ENCODE measurements at places on chromosomes 6 and 20. TPM values are rescaled to one million over a fixed set of nuclear protein-coding genes. Genes with fewer than 3 reads are reported as not detected.

DNA sequence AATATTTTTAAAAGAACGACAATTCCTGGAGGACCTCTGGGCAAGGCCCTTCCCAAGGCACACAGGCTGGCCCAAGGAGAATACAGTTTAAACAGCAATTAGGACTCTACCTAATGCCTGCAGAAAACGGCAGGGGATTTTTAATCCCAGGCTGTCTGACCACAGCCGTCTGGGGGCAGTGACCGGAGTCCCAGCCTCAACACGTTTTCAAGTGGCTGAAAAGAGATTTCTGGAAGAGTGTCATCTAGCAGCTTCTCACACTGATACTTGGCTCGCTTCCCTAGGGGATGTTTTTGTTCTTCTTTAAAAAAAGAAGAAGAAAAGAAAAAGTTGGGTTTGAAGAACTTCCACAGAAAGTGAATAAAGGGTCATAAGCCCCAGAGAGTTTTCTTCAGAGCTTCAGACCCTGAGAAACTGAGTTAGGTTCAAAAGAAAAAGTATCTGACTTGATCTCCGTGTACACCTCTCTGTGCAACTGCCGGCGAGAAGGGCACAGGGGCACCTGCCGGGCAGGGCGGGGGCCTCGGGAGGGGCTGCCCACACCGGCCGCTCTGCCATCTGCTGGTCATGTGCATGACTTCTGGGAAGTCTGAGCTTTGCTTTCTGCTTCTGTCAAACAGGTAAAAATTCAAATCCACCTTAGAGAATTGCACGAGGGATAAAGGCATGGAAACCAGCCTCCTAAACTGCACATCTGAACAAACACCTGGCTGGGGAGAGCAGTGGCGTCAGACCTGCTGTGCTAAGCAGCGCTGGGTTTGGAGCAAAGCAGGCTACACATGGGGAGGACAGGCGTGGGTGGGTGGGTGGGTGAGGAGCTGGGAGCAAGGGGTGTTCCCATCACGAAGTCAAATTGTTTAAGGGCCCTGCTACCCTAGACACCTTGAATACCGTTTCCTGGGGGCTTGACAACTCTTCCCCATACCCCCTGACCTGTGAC, 33.0 kb downstream of the RRBP1 start:
- DNase-seq, result no peak
- H3K27ac ChIP-seq, result no peak overlapping the region

DNA sequence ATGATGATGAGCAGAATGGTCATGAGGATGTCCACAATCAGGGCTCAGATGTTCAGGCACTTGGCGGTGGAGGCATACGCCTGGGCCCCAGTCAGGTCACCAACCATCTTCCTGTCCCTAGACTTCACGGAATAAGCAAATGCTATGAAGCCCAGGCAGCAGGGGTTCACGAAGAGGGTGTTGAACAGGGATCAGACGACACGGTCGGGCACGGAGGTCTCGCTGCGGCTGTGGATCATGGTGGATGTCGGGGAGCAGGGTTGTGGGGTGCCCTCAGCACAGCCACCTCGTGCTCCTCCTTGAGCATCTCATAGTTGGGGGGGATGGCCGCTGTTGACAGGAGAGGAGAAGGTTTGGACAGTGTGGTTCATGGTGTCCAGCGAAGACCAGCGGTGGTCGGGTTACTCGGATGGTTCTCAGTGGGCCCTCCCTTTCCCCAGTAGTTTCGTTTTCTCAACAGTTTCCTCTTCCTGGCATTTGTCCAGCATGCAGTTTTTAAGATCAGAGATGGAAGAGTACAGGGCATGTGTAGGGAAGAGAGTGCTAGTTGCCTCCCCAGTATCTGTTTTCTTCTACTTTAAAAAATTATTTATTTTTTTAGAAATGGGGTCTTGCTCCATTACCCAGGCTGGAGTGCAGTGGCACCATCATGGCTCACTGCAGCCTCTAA, 20.3 kb upstream of the SPDEF start:
- H3K4me1 ChIP-seq, result no peaks in the 10 kb centered on the region
- H3K27ac ChIP-seq, result no peak overlapping the region
- no peaks in the 10 kb centered on the region for H3K36me3 ChIP-seq
- DNase-seq, result no peak
- H3K27me3 ChIP-seq, result no peaks in the 10 kb centered on the region

DNA sequence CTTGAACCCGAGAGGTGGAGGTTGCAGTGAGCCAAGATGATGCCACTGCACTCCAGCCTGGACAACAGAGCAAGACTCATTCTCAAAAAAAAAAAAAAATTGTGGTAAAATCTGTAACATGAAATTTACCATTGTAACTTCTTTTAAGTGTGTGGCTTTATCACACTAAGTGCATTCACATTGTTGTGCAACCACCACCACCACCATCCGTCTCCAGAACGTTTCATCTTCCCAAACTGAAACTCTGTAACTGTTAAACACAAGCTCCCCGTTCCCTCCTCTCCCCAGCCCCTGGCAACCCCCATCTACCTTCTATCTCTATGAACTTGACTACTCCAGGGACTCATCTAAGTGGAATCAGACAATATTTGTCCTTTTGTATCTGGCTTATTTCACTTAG, 29.7 kb downstream of the PDRG1 start:
- no peak overlapping the region for H3K4me3 ChIP-seq
- no peaks in the 10 kb centered on the region for H3K36me3 ChIP-seq
- no peak for DNase-seq
- H3K4me1 ChIP-seq, result no peaks in the 10 kb centered on the region
- no peak overlapping the region for H3K27ac ChIP-seq
- peaks cover 6% of the 10 kb centered on the region for H3K27me3 ChIP-seq

- H3K4me1 ChIP-seq, result peaks cover 38% of the 10 kb centered on the region
- H3K36me3 ChIP-seq, result peaks cover 2% of the 10 kb centered on the region
- H3K27me3 ChIP-seq, result no peaks in the 10 kb centered on the region
These were observed at the start of gene HIVEP1 for GRCh38 chr6:12012038-12012557. Gene HIVEP1 (plus strand): TSS chr6:12012312. CDS start chr6:12015629, 3,317 bp downstream.

DNA sequence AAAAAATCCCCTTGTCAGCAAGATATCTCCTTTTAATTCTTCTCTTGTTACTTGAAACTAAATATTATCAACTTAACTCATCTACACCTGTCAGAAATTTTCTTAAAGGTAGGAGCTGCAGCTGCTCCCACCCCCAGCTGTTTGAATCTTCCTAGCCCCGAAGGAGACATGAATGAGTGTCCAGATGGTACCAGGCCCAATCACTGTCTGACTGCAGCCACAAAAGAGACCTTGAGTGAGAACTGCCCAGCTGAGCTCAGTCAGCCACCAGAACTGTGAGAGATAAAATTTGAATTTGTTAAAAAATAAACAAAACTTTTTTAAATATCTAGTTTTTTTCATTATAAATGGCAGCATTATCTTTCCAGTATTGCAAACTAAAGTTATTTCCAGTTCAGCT, 84.7 kb downstream of the PRSS35 start:
- no peak overlapping the region for H3K4me3 ChIP-seq
- H3K4me1 ChIP-seq, result no peaks in the 10 kb centered on the region
- H3K27ac ChIP-seq, result no peak overlapping the region
- H3K27me3 ChIP-seq, result no peaks in the 10 kb centered on the region
- H3K36me3 ChIP-seq, result no peaks in the 10 kb centered on the region

DNA sequence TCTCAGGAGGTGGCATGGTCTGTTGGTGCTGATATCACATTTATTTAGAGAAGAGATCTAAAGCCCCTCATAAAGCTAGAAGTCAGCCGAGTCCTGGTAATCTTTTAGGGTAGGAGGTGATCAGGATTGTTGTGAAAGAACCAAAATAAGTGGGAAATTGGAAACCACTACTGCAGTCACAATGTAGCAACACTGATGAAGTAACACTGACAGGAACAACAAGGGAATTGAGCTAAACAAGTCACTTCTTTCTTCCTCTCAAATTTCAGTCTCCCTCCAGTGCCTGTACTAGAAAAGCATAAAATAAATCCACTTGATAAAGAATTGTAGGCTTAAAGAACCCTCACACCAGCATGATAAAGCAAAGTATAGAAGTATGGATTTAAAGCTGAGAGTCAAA, 1509.0 kb downstream of the GRIK2 start:
- no peak for DNase-seq
- no peaks in the 10 kb centered on the region for H3K27me3 ChIP-seq
- H3K36me3 ChIP-seq, result no peaks in the 10 kb centered on the region
- no peak overlapping the region for H3K4me3 ChIP-seq
- H3K27ac ChIP-seq, result no peak overlapping the region
- no peaks in the 10 kb centered on the region for H3K4me1 ChIP-seq

- peaks cover 6% of the 10 kb centered on the region for H3K36me3 ChIP-seq
- no peak for DNase-seq
- no peaks in the 10 kb centered on the region for H3K27me3 ChIP-seq
- no peak overlapping the region for H3K27ac ChIP-seq
These were observed 10.2 kb downstream of the ZSCAN23 start for GRCh38 chr6:28433119-28433518.

DNA sequence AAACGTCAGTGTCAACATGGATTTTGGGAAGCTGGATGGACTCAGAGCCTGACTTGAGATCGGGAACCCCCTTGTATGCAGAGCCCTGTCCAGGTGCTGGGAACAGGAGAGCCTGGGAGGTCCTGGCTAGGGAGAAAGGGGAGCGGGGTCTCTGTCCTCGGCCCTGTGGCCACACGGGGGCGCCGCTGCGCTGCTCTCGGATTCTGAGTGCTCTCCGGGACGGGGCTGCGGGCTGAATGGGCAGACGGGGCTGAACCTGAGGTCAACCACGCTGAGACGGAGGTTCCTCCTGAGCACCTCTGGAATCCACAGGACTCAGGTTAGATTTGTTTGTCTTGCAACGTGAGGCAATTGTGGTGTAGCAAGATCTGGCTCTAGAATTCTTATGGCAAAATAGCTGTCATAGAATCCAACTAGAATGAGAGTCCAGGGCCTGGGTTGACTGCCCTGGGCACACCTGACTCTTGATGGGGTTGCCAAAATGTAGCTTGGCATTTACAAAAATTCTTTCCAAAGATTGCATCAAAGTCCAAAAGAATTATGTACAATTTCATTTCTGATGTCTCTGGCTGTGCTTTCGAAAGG, 20.6 kb upstream of the HLA-F start:
- peak; percentile 48 for DNase-seq
- no peaks in the 10 kb centered on the region for H3K4me1 ChIP-seq
- no peaks in the 10 kb centered on the region for H3K36me3 ChIP-seq
- no peak overlapping the region for H3K4me3 ChIP-seq
- peaks cover 9% of the 10 kb centered on the region for H3K27me3 ChIP-seq
- H3K27ac ChIP-seq, result no peak overlapping the region

DNA sequence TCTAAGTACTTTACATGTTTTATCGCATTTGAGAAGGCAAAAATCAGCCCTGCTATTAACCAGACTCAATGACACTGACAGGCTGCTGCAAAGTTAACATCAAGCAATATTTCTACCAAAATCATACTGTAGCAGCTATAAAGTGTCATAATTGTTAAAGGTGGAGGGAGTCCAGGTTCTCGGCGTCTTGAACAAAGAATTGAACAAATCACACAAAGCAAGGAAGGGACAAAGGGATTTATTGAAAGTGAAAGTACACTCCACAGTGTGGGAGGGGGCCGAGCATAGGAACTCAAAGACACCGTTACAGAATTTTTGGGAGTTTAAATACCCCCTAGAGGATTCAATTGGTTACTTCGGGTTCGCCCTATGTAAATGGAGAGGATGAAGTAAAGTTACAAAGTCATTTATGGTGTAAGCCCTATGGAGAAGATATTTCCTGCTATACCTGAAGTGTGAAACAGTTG, 12.9 kb upstream of the ZNF391 start:
- no peak overlapping the region for H3K4me3 ChIP-seq
- H3K4me1 ChIP-seq, result no peaks in the 10 kb centered on the region
- DNase-seq, result no peak
- H3K36me3 ChIP-seq, result no peaks in the 10 kb centered on the region
- no peak overlapping the region for H3K27ac ChIP-seq

- H3K4me1 ChIP-seq, result no peaks in the 10 kb centered on the region
- no peak overlapping the region for H3K4me3 ChIP-seq
- no peak for DNase-seq
- no peaks in the 10 kb centered on the region for H3K27me3 ChIP-seq
These were observed 35.2 kb upstream of the BPIFA2 start for GRCh38 chr20:33132513-33133372.

DNA sequence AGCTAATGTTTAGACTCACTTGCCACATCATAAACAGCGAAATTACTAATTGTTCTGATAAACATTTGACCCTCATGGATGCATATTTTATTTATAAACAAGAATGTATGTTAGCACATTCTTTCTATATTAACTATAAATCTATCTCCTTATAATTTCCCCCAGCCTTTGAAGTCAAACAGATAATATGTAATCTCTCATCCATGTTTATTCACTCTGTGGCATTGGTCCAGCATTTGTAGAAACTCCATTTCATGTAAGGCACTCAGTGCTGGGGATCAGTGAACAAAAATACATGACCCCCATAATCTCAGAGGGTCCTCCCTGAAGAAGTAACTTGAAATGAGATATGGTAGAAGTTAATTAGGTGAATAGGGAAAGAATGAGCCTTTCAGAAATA, 856.9 kb downstream of the EYS start:
- H3K27ac ChIP-seq, result no peak overlapping the region
- no peak overlapping the region for H3K4me3 ChIP-seq
- no peaks in the 10 kb centered on the region for H3K36me3 ChIP-seq
- no peaks in the 10 kb centered on the region for H3K4me1 ChIP-seq
- H3K27me3 ChIP-seq, result no peaks in the 10 kb centered on the region

GRCh38 chr6:167341665-167342655, 17.1 kb downstream of the TTLL2 start:
- no peak overlapping the region for H3K27ac ChIP-seq
- H3K4me3 ChIP-seq, result no peak overlapping the region
- H3K4me1 ChIP-seq, result no peaks in the 10 kb centered on the region
- H3K36me3 ChIP-seq, result no peaks in the 10 kb centered on the region
- DNase-seq, result no peak

DNA sequence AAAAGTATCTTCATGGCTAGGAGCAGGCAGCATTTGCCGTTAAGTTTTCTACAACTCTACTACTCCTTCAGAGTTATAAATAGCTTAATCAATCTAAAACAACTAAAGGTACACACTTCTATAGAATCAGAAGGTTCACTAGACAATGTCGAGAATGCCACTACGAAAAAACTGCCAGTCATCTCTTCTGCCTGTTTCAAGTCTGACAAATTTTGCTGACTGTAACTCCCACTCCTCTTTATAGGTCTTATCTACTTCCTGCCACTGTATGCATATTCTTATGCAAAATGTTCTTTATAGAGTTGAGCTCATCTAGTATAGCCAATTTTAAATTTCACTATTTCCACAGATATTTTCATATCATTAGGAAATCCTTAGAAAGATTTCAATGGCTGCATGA, 160.1 kb downstream of the EYS start:
- no peaks in the 10 kb centered on the region for H3K36me3 ChIP-seq
- no peaks in the 10 kb centered on the region for H3K27me3 ChIP-seq
- H3K27ac ChIP-seq, result no peak overlapping the region
- no peak for DNase-seq

- no peaks in the 10 kb centered on the region for H3K27me3 ChIP-seq
- peaks cover 54% of the 10 kb centered on the region for H3K36me3 ChIP-seq
- no peak for DNase-seq
- H3K27ac ChIP-seq, result peak overlapping the region; percentile 98
- peaks cover 38% of the 10 kb centered on the region for H3K4me1 ChIP-seq
These were observed 1.9 kb downstream of the EDN1 start for GRCh38 chr6:12291839-12292604.

The RBCK1 gene
- 86.0 TPM for total RNA-seq

The NFKBIL1 gene
- 14.6 TPM for total RNA-seq

The SLC25A27 gene
- 3.4 TPM for total RNA-seq

The CAPN11 gene
- total RNA-seq, result 1.8 TPM

The PLN gene
- total RNA-seq, result not detected

The SERAC1 gene
- 5.7 TPM for total RNA-seq

The CYP39A1 gene
- total RNA-seq, result not detected

The GNMT gene
- 1.2 TPM for total RNA-seq

The FERMT1 gene
- 1.5 TPM for total RNA-seq

The SAYSD1 gene
- 9.0 TPM for total RNA-seq

The CENPW gene
- 85.8 TPM for total RNA-seq
